B cell (primary cell): ENCODE measurements at places on chromosomes 2 and 18.

DNA sequence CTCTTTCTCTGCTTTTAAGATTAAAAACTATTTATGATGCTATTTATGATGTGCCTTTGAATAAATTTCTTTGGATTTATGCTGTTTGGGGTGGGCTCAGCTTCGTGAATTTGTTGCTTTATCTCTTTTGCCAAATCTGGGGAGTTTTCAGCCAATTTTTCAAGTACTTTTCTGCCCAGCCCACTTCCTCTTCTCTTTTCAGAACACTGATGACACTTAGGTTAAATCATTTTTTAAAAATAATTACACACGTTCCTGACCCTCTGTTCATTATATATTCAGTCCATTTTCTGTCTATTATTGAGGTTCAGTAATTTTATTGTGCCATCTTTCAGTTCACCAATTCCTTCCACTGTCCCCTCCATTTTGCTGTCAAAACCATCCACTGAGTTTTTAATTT lies 14.8 kb upstream of the BCL2L11 start:
- no peak for DNase-seq

DNA sequence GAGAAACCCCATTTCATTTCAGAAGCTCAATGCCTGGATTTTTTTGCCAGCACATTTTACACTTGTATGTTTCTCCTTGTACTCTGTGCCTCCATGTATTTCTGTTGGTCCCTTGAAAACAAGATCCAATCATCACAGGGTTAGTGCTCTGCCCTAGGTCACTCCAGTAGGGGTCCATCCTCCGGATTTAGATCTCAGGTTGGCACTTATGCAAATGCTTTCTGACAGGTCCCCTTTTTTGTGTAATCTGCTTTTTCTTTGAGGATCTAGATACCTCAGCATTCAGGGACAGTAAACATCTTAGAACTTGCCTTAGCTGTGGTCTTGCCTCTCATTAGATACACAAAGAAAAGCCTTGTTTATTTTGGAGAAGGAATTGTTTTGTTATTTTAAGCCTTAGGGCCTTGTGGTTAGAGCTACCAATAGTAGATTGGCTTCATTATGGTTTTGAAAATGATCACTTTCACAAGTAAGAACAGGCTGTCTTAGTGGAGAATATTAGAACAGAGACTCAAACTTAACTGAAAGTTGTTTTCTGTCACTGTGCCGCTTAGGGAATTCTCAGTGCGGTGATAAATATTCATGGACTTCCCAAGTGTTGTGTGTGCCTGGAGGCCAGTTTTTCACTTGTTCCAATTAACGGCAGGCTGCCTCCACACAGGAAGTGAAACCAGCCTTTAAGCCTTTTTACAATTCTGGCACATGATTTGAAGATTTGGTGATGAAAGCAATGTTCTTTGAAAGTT lies 7.8 kb downstream of the MERTK start:
- DNase-seq: peak; percentile 57

DNA sequence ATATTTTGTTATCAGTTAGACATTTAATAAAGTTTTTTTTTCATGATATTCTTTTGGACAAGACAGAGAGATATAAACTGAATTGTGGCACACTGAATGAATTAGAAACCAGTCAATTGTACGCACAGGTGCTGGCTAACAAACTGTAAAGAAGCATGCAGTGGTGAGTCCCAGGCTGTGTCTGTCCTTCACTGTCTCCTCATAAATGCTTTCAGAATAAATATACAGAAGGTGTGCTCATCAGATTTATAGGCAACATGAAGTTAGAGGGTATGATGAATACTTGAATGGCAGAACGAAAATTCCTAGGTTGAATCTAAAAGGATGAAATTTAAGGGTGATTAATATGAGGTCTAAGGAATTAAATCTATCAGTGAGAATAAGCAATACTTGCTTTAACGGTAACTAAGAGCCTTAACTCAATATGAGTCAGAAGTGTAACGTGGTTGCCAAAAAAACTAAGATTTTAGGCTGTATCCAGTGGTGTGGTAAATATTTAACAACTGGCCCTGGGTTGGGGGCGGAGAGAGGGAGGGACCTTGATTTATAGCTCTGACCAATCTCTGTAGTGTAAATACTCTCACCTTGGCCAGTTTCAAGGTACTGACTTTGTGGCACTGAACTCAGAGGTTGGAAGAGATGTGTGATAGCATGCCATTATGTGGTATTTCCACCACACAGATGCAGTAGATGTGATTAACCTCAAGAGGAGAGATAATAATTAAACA lies 41.9 kb upstream of the AAK1 start:
- no peak for DNase-seq

GRCh38 chr18:56815926-56816325 lies 164.8 kb downstream of the WDR7 start:
- no peak for DNase-seq

GRCh38 chr18:46296656-46297055 lies 192.5 kb downstream of the HAUS1 start:
- DNase-seq: no peak

GRCh38 chr2:201262718-201263117 lies 2.4 kb downstream of the CASP8 start:
- no peak for DNase-seq

DNA sequence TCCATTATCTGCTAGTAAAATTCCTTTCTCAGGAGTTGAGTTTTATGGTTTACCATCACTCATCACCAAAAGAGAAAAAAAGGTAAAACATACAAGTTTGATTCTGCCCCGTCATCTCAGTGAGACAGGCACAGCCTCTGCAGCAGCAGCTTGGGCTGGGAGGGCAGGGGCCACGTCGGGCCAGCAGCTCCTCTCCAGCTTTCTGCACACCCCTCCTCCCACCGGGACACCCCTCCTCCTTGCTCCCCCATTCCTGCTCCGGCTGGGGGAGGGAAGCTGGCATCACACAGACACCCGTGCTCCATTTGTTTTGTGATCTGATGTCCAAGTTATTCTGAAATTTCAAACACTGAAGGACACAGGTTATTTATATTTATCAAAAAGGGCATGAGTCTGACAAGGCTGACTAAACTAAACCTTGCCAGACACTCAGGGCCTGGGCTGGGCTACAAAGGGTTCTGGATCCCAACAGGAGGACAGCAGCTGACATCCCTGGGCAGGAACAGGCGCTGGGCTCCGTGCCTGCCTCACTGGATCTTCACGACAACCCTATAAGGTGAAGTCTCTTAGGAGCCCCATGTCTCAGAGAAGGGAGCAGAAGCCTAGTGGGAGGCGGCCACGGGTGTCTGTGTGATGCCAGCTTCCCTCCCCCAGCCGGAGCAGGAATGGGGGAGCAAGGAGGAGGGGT lies 71.4 kb downstream of the HDAC4 start:
- no peak for DNase-seq

DNA sequence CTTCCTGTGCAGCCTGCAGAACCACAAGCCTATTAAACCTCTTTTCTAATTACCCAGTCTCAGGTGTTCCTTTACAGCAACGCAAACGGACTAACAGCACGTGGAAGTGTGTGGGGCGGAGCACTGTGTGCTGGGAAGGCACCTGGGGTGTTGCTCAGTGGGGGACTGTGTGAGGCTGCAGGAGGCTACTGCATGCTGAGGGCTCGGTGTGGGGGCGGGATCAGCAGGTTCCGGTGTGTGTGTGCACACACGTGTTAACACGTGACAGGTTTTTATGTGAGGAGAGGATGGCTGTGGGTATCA lies 58.9 kb downstream of the ANKMY1 start:
- no peak for DNase-seq

- DNase-seq: no peak
These were observed 38.2 kb upstream of the PNO1 start for GRCh38 chr2:68119504-68119903.

DNA sequence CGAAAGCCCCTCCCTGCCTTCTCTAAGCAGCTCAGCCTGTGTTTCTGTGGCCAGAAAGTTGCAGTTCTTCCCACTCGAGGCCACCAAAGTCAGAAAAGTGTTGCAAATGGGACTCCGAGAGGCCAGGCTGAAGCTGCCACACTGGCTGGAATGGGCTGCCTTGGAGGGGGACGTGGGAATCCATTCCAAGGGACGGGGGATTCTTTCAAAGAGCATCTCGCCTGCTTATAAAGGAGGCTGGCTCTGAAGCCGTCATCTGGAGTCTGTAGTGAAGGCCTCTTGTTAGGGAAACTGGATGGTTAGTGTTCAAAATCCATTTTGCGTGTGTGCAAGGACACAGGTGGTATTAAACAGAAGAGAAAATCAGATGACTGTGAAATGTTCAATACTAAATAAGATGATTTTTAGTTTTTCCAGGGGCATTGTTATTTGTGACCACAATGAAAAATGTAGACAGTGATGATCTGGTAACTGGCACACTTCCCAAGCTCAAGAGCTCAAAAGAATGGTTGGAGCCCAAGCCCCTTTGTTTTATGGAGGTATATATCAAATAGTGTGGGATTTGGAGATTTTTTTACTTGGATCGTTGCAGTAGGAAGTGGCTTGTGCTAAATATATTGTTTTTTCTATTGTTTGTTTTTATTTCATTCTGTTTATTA lies 782 bp downstream of the FAM228B start:
- no peak for DNase-seq

GRCh38 chr2:165953306-165953654 lies 296 bp downstream of the TTC21B start:
- no peak for DNase-seq

DNA sequence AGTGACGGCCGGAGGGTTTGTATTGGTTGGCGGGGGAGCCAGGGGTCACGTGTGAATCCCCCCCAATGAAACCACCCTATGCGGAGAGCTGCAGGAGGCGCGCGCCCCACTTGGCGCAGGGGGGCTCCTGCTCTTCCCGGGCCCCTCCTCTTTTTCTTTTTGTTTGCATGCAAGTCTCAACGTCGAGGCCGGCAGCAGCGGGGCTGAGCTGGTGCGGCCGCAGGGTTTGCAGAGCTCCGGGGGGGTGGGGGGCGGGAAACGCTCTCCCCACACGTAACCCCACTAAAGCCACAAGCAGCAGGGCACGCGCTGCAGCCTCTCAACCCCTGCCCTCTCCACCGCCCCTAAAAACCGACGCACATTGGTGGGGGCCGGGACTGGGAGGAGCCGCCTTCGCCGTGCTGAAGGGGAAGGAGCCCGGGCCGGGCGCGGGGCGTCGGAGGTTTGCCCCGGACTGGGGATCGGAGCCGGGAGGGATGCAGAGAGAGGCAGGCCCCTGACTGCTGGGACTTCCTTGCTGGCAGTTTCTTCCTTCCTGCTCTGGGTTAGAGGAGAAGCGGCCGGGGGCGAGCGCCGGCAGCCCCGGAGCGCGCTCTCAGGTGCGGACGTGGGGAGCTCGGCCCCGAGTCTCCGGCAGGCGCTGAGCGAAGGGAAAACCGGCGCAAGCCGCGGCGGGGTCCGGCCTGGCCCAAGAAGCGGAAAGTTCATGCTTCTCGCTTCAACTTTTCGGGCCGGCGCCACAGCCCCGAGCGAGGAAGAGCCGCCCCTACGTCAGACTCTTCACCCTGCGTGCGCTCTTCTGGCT lies 864 bp downstream of the LBH start:
- peak; percentile 94 for DNase-seq
